CD4-positive, alpha-beta T cell treated with Interleukin-15 for 1 hour (primary cell): ENCODE measurements at places on chromosomes 1 and 21.
A peak's percentile ranks its signal among the peaks of the same experiment; 100 is the strongest.

DNA sequence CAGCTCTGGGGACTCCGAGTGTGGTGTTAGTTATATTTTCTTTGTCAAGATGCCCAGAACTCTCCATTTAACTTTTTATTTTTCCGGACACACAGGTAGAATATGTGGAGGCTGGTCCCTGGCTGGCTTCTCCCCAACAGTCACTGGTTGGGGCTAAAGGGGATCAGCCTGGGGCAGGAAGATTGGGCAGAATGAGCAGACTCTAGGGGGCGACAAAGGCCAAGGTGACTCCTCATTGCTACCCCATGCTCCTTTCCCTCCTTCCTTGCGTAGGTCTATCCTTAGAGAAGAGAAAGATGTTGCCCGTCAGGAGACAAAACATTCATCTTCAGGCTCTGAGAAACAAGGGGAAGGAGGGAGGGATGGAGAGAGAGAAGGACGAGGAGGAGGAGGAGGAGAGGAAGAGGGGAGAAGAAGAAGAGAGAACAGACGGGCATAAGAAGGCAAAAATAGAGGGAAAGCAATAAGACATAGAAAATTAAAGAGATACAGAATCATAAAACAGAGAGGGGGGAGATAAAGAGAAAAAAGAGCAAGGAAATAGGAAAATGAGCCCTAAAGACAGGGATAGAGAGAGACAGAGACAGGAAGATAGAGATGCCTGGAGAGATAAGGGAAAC lies 89.9 kb downstream of the FOXD2 start:
- no peak for DNase-seq

GRCh38 chr1:933603-933940 lies 9.8 kb downstream of the SAMD11 start:
- DNase-seq, result no peak

GRCh38 chr1:25854554-25854953 lies 4.7 kb downstream of the AUNIP start:
- DNase-seq, result no peak

DNA sequence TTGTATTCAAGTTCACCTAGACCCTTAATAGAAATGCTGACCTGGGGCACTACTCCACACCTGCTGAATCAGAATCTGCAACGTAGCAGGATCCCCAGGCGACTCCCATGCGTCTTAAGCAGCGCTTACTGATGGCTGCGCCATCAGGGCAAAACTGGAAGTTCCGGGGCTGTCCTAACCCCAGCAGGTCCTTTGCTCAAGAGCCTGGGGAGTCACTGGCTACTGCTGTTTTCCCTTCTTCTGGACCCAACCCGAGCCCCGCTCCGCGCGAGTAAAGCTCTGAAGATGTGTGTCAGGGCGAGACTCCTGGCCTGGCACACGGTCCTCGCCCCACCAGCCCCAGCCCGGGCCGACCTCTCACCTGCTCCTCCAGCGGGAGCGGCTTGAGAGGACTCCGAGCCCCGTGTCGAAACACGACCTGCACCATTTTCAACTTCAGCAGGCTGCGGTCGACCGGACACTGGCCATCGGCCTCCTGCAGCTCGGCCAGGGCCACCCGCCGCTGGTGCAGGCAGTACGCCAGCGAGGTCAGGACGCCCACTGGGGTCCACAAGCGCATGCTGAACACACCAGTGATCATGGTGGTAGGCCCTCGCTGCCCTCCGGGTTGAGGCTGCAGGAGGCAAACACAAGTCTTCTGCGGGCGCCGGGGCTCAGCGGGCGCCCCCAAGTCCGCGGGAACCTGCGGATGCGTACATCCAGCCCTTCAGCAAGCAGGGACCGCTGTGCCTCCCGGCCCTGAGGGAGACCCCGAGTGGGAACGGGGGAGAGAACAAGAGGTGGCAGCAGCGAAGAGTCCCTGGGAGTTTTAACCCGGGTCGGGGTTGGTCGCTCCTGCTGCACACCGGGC lies 630 bp downstream of the ACP6 start:
- DNase-seq, result peak; percentile 18

- no peak for DNase-seq
Observed at GRCh38 chr1:32770741-32771548, 46.2 kb downstream of the YARS1 start.

DNA sequence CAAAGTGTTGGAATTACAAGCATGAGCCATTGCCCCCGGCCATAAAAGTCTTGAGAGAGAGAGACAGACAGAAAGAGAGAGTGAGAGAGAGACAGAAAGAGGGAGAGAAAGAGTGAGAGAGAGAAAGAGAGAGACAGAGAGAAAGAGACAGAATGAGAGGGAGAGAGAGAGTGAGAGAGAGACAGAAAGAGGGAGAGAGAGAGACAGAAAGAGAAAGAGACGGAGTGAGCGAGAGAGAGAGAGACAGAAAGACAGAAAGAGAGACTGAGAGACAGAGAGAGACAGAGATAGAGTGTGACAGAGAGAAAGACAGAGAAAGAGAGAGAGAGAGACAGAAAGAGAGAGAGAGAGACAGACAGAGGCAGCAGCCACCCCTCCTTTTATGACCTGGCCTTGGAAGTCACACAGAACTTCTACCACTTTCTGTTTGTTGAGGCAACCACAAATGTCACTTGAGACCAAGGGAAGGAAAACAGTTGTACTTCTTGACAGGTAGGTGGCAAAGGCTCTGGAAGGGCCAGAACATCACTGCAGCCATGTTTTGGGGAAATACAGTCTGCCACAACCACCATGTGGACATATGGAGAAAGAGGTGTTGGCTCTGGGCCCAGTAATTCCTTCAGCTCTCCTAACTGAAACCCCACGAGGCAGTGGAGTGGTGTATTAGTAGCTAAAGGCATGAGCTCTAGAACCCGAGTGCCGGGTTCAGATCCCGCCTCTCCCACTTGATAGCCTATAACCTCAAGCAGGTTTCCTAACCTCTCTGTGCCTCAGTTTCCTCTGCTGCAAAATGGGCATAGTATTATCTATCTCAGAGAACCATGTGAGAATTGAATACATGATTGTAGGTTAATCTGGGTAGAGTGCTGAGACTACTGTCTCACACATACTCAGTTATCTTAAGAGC lies 50.6 kb downstream of the TNFRSF8 start:
- DNase-seq, result no peak

DNA sequence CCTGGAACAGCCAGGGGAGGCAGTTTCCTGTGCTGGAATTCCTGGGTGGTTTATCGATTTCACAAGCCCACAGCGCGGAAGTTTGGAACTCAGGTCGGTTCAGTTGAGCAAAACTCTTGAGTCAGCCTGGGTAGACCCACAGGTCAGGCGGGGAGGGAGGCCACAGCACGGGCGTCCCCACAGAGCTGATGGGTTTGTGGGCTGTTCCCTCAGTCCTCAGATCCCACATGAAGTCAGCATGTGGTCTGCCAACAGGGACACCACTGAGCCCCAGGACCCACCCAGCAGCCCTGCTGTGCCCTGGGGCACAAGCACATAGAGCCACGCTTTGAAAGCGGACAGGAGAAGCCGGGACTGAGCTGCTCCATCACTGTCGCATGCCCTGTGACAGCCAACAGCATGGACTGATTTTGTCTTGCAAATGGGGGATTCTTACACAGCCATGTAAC lies 17.4 kb downstream of the BMP8A start:
- no peak for DNase-seq
